ENCODE measurements at places on chromosomes 6 and 20.

DNA sequence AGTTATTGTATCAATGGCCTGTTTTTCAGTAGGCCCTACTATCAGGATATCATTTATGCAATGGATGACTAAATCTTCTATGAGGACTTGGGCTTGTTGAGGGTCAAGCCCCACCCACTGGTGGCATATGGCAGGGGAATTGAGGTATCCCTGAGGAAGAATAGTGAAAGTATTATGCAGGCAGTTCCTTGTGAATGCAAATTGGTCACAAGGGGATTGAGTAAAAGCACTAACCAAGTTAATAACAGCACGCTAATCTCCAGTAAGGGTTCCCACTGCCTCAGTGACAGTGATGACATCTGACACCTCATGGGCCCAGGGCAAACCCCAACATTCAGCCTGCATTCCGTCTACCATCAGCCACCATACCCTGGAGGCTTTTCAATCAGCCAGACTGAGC lies 14.9 kb downstream of the BPIFA1 start:
- DNase-seq: no peak

GRCh38 chr6:31464252-31465184 lies 33.4 kb upstream of the MICB start:
- DNase-seq: no peak

- no peak for DNase-seq
These were observed 6.5 kb downstream of the RPS6KA2 start for GRCh38 chr6:166620478-166621113.

GRCh38 chr6:107230024-107230423 lies 114.7 kb upstream of the BEND3 start:
- no peak for DNase-seq

DNA sequence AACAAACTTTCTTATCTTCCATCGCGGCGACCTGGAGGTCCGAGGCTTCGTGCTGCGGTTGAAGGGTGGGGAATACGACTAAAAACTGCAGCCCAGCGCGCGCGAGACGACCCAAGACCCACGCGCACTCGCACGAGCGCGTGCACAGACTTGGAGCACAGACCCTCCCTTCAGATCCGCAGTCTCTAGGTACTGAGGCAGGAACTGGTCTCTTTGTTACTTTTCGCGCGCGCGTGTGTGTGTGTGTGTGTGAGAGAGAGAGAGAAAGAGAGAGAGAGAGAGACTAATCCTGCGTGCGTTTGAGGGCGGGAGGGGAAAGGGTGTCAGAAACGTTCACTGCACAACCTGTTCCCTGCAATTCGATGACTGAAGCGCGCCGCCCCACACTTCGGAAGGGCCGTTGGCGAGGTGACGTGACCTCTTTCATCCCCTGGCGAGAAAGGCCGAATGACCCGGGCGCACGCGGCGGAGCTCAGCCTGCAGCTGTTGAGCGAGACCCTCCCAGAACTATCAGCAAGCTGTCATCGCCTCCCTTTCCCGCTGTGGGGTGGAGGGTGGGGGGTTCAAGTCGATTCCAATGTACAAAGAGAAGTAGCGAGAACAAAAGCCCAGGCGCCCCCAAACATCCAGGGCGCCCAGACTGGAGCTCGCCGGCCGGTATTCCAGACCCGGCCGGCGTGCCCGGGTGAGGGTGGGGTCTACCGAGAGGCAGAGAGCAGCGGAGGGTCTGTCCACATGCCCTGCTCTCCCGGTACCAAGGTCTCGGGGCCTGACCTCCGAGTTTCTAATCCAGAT lies 1.5 kb upstream of the TUBB2B start:
- DNase-seq: no peak
